ENCODE measurements at places on chromosomes 4 and X.

- no peak overlapping the region for H3K4me3 ChIP-seq
- no peak for DNase-seq
- H3K27ac ChIP-seq, result no peak overlapping the region
- no peaks in the 10 kb centered on the region for H3K27me3 ChIP-seq
Observed at GRCh38 chrX:115561605-115562479, 868 bp downstream of the PLS3 start.

DNA sequence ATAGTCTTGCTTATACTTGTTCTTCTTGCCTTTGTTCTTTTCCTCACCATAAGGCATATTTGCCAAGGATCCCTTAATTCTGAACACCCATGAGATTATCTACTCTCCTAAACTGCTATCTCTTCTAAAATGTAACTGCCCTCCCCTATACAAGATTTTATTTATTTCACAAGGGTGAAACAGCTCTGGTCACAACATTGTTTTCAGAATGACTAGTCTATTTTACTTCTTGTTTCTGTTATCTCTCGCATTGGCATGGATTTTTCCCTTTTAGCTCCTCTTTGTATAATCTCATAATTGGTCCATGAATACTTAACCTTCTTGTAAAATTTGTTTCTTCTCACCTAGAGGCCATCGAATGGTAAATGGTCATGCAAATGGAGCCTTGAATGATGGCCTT is 17.2 kb upstream of the COL25A1 start:
- peaks cover 16% of the 10 kb centered on the region for H3K27me3 ChIP-seq
- H3K4me3 ChIP-seq, result no peak overlapping the region
- no peaks in the 10 kb centered on the region for H3K4me1 ChIP-seq
- DNase-seq, result no peak

- H3K4me3 ChIP-seq, result no peak overlapping the region
- no peaks in the 10 kb centered on the region for H3K36me3 ChIP-seq
- H3K4me1 ChIP-seq, result no peaks in the 10 kb centered on the region
- H3K27me3 ChIP-seq, result no peaks in the 10 kb centered on the region
- H3K27ac ChIP-seq, result no peak overlapping the region
Observed at GRCh38 chr4:137819964-137820383, 287.7 kb upstream of the PCDH18 start.

DNA sequence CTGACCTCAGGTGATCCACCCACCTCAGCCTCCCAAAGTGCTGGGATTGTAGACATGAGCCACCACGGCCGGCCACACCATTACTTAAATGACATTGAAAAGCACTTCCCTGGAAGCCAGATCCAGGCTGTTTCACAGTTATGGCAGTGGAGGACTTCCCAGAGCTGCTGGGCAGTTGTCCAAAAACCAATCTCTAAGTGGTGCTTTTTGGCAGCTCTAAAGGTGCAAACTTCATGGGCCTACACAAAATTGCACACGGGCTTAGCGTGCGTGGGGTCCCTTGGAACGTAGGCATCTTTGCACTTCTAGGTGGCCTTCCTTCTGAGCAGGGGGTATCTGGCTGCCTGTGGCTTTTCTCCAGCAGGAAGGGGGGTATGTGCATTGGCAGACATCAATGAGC is 172.3 kb downstream of the SHOX start:
- H3K4me3 ChIP-seq, result no peak overlapping the region
- no peaks in the 10 kb centered on the region for H3K27me3 ChIP-seq
- H3K27ac ChIP-seq, result no peak overlapping the region
- H3K36me3 ChIP-seq, result peaks cover 2% of the 10 kb centered on the region
- peaks cover 1% of the 10 kb centered on the region for H3K4me1 ChIP-seq
